ENCODE measurements at places on chromosomes 7 and 10. TPM values are rescaled to one million over a fixed set of nuclear protein-coding genes. Genes with fewer than 3 reads are reported as not detected.

GRCh38 chr10:113175756-113176651 is 226.0 kb downstream of the TCF7L2 start:
- DNase-seq = no peak

The PDSS1 gene
- 18.2 TPM for total RNA-seq

The PPP1R17 gene
- total RNA-seq = 2.5 TPM

DNA sequence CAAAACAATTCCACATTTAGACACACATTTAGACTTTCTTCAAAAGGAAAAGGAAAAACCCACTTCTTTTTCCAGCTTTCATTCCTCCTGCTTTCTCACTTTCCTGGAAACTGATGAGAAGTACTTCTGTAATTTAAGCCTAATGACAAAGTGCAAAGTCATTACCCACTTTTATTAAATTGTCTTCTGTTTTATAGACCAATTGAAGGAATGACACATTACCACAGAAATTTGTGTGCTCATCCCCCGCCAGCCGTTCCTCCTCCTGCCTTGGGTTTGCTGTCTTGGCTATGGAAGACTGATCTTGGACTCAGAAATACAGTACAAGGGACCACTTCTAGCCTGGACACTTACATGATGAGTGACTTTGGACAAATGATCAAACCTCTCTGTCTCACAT is 717.8 kb downstream of the SORCS3 start:
- DNase-seq = no peak

GRCh38 chr10:116070743-116071320 is 202.2 kb downstream of the GFRA1 start:
- DNase-seq = no peak

The VAX1 gene
- not detected for total RNA-seq

The TUBAL3 gene
- total RNA-seq = not detected

- DNase-seq = no peak
Measured at GRCh38 chr7:2354939-2355704, 495 bp downstream of the EIF3B start.

- DNase-seq = no peak
Measured at GRCh38 chr7:155576900-155577508, 30.6 kb upstream of the CNPY1 start.

GRCh38 chr7:155324918-155325235 is 27.2 kb downstream of the INSIG1 start:
- no peak for DNase-seq

The RGR gene
- total RNA-seq = not detected

DNA sequence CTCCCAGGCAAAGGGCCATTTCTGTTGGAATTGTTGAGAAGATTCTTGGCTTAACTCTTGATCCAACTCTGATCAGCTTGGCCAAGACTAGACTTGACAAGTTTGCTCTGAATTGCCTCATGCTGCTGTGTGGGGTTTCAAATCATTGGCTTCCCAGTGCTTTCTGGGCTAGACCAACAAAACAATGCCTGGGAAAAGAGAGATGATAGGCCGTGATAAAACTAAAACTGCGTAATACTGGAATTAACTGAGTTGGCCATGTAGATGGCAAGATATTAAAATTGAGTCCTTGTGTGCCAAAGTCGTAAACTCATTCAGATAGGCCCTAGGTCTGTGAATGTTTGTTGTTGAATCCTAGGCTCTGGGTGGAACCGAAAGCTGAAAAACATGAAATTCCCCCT is 222.6 kb downstream of the MGMT start:
- no peak for DNase-seq

DNA sequence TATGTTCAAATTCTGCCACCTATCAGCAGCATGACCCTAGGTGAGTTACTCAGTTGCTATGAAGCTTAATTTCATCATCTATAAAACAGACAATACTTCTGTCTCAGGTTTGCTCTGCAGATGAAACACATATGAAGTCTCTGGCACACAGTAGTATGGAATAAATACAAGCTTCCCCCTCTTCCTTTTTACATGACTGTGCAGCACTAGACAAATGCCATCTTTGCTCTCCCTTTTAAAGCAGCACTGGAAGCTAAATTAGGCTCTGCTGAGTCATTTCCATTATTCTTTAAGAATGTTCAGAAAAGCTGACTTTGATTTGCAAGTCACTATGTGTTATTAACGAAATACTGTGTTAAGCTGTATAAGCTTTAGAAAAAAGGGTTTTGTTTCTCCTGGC is 40.7 kb upstream of the ANAPC16 start:
- DNase-seq = no peak

The JAZF1 gene
- total RNA-seq = 21.8 TPM

GRCh38 chr10:31261511-31262311 is 57.3 kb upstream of the ZEB1 start:
- DNase-seq = no peak

DNA sequence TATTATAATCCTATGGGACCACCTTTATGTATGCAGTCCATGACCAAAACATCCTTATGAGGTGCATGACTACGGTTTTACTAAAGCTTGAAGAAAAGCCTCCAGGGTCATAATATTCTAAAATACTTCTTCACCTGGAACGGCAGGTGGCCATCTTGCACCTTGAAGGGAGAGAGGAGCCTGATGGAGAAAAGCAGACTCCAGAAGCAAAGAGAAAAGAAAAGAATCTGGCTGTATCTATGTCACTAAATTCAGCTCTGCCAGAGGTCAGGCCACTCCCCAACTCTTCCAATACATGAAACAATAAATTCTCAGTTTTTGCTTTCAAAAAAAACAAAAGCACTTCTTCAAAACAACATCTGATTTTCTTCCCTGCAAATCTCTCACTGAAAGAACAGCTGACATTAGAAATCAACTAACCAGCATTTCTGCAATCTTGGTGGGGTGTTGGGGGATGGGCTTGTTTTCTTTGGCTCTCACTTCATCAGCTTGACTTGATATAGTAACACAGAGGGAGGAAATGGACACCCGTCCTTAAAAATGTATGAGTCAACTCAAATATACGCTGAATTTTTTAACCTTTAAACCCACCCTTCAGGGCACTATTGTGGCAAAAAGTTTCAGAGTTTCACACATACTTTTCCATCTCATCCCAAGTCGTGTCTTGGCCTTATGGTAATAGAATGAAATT is 21.7 kb downstream of the HIBADH start:
- no peak for DNase-seq

DNA sequence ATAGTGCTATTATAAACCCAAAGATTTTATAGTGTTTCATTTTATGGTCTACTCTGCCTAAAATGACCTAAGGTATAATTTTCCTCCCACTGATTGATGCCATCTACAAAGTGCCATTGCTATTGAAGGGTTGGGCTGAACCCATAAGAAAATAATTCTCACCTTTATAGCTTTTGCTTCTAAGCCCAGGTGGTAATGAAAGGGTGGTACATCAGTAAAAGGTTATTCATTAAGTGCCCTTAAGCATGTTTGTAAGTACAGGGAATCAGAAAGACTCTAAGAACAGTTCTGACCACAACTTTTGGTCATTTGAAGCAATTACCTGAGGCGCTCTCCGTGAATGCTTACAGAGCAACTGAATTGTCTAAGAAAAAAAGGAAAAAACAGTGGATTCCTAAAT is 1247.3 kb downstream of the NXPH1 start:
- no peak for DNase-seq

The MRC1 gene
- total RNA-seq = 0.11 TPM

DNA sequence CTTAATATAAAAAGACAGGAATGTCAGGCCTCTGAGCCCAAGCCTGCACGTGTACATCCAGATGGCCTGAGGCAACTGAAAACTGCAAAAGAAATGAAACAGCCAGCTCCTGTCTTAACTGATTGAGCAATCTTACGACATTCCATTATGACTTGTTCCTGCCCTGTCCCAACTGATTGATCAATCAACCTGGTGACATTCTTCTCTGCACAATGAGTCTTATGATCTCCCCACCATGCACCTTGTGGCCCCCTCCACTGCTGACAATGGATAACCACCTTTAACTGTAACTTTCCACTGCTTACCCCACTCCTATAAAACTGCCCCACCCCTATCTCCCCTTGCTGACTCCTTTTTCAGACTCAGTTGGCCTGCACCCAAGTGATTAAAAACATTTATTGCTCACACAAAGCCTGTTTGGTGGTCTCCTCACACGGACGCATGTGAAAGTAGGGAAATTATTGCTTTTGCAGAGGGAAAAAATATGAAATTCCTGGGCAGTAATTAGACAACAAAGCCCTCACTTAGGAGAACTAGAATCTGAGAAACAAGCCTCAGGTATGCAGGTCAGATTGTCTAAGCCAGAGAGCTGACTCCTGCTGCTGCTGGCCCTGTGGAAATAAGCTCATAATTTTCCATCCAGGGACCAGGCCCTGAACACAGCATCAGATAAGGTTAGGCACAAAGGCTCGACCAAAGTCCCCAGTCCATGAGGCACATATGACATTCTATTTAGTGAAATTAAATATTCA is 5.3 kb downstream of the CYP3A7 start:
- no peak for DNase-seq

DNA sequence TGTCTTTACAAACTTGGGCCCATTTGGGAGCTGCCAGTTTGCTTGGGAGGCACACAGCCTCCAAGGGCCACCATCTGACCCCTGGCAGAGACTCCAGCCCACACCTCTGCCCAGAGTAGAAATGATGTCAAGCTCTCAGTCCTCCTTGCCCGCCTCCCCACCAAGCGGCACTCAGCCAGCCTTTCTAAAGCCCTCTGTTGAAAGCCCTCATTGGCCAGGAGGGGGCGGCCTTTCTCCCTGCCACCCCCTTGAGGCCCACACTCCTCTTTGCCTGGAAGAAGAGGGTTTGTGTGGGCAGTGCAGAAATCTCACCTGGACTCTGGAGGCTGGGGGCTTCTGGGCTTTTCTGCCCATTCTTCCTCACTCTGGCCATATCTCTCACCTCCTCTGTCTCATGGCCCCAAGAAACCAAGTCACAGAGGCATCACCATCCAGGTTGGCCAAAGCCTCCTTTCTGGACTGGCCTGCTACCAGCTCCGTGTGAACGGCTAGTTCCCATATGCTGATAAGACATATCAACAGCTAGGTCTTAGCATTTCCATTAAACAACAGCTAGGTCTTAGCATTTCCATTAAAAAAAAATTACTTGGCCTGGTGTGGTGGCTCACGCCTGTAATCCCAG is 36.1 kb downstream of the UBTD1 start:
- peak; percentile 79 for DNase-seq

DNA sequence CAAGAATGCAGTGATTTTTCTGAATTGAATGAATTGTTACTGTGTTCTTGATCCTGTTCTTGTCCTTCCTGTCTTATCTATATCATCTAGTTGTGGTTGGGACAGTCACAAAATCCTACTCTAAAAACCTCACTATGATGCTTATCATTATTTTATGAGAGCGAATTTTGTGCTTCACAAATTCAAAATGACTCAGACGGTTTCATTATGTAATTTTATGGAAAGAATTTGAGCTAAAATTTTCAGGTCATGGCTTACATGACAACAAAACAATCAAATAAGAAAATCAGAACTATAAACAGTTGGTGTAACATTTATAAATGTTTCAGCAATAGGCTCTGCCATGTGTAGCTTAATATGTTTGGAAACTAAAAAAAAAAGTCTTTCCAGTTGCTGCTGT is 6.9 kb downstream of the PRKAR2B start:
- no peak for DNase-seq

DNA sequence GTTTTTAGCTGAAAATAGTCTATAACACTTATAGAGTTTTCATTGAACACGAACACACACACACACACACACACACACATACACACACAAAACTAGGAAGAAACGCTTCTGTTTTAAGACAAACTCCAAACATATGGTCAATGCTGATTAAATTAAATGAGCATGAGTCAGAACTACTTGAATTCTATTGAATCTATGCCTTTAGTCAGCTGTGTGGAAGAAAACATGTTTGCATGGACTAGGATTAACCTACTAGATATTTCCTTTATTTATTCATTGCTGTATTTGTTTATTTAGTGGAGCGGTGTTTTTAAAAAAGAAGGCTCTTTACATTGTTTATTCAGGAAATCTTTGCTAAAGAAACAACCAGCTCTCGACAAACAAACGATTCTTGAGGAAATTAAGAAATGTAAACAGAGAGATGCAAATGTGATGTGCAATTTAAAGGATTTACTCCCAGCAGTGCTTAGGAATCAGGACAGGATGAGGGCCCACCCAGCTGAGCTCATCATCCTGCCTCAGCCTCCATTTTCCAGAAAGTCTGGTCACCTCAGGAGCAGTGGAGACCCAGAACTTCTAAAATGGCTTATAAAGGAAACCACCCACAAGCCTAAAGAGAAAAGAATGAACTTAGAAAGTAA is 83.2 kb downstream of the PDE1C start:
- no peak for DNase-seq

DNA sequence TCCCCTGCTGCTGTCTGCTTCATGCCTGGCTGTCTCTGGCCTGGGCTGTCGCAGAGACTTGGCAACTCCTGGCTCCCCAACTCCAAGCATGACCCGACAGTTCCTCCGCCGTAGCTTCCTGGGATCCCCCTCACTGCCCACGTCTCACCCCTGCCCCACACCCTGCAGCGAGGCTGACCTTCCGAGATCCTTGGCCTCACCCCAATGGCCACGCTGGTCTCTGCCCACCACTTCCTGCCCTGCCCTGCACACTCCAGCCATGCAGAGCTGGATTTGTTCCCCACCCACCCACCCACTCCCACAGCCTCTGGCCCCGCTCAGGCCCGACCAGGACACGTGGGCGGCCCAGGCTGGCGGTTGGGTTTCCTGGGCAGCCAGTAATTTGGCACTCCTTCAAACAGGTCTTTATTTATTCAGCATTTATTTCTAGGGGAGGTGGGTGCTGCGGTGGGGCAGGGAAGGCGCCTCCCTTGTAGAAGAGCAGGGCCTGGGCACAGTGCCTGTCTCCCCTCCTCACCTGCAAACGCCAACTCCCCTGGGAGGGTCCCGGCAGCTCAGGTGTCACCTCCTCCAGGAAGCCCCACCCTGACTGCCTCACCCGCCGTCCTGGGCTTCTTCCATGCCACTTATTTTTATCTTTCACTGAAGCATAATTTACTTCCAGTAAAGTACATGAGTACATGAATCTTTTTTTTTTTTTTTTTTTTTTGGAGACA is 25.5 kb downstream of the GTF2IRD1 start:
- no peak for DNase-seq

Data from H1 (cell line).